ENCODE measurements at places on chromosomes 2 and 18. TPM values are rescaled to one million over a fixed set of nuclear protein-coding genes. Genes with fewer than 3 reads are reported as not detected.

The DOK6 gene
- total RNA-seq = 6.7 TPM

The UGT1A10 gene
- not detected for total RNA-seq

The EVX2 gene
- not detected for total RNA-seq

The CELF4 gene
- not detected for total RNA-seq

The MSTN gene
- total RNA-seq = 0.17 TPM

The MAL gene
- not detected for total RNA-seq

GRCh38 chr2:217795706-217796465 is 206.9 kb downstream of the TNS1 start:
- DNase-seq = no peak

DNA sequence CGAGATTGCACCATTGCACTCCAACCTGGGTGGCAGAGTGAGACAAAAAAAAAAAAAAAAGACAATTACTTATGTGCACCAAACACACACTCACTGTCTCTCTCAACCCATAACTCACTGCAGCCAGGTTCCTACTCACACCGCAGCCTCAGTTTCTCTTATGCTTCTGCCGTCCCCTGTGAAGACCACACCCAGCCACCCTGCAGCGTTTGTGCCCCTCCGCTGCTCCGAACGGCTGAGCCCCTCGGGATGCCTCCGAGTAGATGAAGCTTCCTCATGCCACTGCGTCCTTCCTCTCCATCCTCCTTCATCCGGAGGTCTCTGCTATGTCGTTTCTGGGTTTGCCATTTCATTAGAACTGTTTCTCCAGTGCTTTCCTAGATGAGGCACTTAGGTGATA is 160.1 kb downstream of the TWIST2 start:
- no peak for DNase-seq

- DNase-seq = no peak
These were observed 228.0 kb upstream of the ID2 start for GRCh38 chr2:8453904-8454302.

GRCh38 chr2:118118479-118118878 is 30.2 kb downstream of the INSIG2 start:
- DNase-seq = no peak

DNA sequence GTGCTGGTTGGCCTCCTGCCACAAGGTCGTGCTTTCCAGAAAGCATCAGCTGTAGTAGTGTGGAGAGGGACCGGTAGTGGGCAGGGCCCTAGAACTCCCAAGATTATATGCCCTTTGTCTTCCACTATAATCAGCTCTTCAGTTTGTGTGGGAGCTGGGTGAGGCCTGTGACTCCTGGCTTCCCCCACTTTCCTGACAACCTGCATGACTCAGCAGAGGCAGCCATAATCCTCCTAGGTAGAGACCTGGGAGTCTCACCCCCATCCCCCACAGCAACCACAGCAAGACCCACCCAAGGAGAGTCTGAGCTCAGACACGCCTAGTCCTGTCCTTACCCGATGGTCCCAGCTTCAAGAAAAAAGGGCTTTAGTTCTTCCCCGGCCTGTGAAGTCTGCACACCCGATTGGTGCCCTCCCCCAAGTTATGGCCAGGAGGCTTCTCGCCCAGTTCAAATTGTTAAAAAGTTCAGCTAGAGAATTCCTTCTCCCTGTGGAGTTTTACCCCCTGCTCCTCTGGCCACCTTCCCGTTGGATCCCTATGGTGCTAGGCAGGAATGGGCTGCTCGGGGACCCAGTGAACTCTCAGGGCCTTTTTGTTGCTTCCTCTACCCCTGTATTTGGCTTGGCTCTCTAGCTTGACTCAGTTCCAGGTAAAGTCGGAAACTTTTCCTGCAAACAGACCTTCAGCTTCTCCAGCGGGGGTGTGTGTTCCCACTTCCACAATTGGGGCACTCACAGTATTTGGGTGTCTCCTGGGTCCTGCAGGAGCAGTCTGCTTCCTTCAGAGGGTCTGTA is 57.8 kb upstream of the FAM237A start:
- DNase-seq = no peak

DNA sequence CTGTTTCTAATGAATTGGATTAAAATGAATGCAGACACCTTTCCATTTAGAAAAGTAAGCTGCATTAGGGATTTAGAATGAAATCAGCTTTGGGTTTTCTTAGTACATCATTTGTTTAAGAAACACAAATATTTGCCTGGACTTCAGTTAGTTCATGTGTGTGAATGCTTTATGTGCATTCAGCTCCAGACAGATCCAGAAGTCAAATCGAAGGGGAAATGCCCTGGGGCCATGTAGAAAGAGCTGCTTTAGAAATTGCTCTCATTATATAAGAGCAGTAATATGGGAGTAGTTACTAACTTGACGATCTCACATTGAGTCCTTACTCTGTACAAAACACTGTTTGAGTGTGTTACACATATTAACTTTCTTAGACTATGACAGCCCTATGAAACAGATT is 88.0 kb upstream of the TTC39C start:
- DNase-seq = no peak

- DNase-seq = no peak
These were observed 7.6 kb upstream of the ZFAND2B start for GRCh38 chr2:219198974-219199373.

DNA sequence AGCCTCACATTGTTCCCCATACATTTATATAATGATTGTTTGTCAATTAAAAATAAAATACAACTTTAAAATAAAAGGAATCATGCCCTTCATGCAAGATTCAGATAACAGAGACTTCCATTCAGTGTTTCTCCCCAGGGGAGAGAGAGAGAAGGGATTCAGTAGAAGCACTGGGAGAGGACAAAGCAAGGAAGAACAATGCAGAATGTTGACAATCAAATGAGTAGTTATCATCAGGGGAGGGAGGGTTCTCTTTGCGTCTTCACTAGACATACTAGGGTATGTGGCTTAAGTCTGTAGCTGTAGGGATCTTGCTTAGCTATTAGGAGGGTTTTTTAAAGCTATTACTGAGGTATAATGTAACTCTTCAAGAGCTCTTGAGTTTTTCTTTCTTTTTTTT is 30.7 kb downstream of the FSHR start:
- no peak for DNase-seq

- no peak for DNase-seq
These were observed 89.5 kb downstream of the SLC4A10 start for GRCh38 chr2:161713706-161714105.

DNA sequence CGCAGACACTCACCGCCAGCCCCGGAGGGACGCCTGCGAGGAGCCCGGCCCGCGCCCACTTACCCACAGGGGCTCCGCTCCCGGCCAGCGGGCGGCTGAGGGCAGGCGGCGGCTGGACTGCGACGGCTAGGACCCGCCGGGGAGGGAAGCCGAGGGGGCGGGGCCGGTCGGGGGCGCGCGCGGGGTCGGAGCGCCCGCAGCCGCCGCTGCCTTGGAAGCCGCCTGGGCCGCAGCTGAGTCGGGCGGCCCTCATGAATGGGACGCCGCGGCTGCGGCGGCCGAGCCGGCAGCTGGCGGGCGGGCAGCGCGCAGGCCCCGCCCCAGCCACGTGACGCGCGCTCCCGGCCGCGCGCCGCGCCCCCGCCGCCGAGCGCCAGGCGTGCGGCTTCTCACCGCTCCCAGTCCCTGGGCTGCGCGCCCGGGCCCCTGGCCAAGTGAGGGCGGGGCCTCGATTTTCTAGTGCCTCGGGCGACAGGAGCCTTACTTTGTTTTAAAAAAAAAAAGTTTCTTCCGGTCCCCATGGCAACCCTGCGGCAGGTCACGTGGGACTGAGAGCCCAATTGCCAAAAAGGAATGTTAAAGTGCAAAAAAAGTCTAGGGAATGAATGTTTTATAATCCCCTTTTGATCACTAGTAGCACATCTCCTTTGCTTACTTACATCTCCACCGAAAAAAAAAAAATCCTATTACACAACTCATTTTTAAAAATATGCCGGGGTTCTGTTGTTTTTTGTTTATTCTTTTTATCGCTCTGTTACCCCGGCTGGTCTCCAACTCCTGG is at the start of gene LPIN2:
TSS of gene LPIN2 (minus strand) at position 121 of the 781 bp plus-strand sequence. CDS start 52,304 bp downstream, outside the sequence.
- peak; percentile 89 for DNase-seq

GRCh38 chr2:175872721-175873120 is 129.3 kb downstream of the LNPK start:
- DNase-seq = no peak

DNA sequence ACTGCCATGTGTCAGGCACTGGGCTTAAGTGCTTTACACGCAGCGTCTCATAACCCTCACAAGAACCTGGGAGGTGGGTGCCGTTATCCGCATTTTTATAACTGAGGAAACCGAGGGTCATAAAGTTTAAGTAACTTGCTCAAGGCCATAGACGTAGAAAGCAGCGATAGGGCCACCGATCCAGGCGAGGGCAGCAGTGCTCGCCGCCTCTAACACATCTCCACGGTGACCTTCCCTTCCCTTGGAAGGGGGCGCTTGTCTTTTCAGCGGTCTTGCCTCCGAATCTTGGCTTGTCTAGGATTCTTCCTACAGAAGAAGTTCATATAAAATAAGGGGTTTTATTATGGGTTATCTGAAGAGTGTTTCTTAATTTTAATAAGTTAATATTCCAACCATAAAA is 186.6 kb downstream of the GBX2 start:
- DNase-seq = no peak

DNA sequence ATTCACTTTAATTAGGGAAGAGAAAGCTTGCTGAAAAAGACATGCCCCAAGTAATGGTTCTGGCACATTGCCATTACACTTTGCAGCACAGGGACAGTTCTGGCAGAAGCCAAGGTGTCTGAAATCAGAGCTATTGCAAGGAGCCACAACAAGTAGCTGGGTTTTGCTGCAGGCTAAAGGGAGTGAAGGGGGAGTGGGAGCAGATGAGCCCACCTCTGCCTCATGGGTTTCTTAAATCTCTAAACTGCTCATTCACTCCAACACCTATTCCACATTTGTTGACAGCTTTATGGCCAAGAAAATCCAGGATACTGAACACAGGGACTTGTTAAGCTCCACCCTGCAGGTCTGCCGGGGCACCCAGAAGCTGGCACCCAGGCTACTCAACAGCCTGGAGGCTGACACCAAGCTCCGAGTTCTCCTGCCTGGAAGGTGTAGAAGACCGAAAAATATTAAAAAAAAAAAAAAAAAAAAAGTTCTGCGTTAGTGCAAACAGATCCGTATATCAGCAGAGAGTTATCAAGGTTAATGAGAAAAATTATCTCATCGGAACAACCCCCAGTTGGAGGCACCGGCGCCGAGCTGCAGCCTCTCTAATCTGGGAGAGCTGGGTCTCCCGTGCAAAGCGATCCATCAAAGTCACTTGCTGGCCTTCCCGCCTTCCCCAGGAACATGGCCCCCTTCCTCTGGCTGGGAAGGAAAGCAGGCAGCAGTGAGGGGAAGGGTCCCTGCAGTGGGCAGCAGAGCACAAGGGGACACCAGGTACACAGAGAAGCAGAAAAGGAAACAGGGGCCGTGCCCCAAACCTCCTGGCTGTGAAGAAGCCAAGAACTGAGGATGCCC is 123.7 kb downstream of the HNMT start:
- DNase-seq = no peak

DNA sequence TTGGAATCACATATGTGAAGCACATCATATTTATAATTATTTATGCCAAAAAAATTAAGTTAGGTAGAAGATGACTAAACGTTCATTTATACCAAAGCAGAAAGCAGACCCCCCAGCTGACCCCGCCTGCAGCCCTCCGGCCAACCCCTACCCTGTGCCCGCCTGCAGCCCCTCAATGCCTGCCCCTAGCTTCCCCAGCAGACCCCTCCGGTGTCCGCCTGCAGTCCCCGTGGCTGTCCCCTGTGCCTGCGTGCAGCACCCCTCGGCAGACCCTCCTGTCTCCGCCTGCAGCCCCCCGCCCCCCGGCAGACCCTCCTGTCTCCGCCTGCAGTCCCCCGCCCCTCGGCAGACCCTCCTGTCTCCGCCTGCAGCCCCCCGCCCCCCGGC is 136.2 kb downstream of the NFATC1 start:
- no peak for DNase-seq

- no peak for DNase-seq
These were observed 40.7 kb downstream of the CMPK2 start for GRCh38 chr2:6824962-6825361.

- no peak for DNase-seq
These were observed 42.1 kb downstream of the DIPK1C start for GRCh38 chr18:74414953-74415515.

DNA sequence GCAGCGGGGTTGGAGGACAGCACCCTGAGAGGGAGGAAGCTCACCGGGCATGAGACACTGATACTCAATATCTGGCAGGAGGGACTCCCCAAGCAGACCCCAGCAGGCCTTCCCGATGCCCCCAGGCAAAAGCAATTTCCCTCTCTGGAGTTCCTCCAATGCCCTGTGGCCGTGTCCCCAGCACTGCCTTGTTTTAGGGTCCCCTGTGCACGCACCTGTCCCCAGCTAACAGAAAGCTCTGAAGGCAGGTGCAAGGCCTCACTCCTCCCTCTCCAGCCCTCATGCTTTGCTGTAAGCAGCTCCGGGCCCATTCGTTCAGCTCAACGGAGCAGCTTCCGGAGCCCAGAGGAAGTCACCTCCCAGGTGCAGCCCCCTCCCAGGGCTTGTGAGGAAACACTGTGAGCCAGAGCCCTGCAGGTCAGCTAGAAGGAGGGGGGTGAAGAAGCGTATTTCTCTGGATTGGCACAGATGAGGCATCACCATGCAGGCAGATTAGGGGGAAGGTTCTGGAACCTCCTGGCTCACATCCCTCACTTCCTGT is 50.3 kb upstream of the ID2 start:
- no peak for DNase-seq

GRCh38 chr2:235754357-235755207 is 260.7 kb downstream of the AGAP1 start:
- no peak for DNase-seq

GRCh38 chr2:72803626-72804320 is 22.1 kb downstream of the EXOC6B start:
- no peak for DNase-seq

DNA sequence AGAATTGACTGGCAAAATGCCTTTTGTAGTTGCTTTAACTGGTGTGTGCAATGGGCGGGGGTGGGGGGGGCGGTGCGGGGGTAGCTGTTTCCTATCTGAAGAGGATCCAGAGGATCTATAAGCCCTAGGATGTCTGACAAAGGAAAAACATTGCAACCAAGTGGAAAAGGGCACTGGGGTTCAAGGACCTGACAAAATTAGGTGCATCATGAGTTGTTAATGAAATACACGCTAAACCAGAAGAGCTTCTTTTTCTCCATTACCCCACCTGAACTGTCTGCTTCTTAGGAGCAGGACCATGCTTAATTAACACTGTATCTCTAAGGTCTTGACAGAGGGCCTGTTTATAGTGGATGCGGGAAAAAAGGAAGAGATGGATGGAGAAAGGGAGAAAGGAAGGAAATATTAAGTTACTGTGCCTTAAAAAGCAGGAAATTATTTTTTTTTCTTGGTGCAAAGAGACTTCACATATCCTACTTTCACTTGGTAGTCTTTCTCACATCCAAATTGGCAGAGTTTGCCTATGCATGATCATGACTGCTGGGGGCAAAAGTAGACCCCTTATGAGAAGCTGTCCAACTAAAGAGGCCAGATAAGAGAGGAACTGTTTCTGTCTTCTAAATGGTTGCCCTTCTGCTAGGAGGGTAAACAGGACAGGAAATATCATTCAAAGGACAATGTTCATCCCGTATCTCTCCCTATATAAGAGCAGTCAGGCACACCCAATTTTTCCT is 4.6 kb downstream of the RND3 start:
- no peak for DNase-seq

GRCh38 chr2:202769201-202769600 is 102.4 kb downstream of the ICA1L start:
- DNase-seq = no peak

Data from NCI-H460 (cell line).